ENCODE measurements at places on chromosomes 2 and 18.
A peak's percentile ranks its signal among the peaks of the same experiment; 100 is the strongest.

DNA sequence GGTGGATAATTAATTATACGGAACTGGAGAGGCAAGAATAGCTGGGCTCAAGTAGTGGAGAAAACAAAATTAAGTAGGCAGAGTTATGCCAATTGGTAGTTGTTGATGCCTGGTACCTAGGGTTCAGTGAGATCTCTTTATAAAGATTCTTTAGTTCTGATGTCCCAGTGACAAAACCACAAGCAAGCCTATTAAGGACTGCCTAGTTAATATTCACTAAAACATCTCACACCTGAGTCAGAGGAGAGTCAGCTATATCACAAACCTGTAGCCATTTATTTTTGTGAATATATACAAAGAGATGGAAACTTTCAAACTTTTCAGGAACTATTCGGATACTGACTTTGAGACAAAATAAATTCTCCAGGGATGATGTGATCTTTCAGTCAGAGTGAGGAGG lies 213.9 kb upstream of the CYP26B1 start:
- no peak for DNase-seq

- DNase-seq = no peak
These were observed 4.9 kb downstream of the GPR17 start for GRCh38 chr2:127650785-127651380.

DNA sequence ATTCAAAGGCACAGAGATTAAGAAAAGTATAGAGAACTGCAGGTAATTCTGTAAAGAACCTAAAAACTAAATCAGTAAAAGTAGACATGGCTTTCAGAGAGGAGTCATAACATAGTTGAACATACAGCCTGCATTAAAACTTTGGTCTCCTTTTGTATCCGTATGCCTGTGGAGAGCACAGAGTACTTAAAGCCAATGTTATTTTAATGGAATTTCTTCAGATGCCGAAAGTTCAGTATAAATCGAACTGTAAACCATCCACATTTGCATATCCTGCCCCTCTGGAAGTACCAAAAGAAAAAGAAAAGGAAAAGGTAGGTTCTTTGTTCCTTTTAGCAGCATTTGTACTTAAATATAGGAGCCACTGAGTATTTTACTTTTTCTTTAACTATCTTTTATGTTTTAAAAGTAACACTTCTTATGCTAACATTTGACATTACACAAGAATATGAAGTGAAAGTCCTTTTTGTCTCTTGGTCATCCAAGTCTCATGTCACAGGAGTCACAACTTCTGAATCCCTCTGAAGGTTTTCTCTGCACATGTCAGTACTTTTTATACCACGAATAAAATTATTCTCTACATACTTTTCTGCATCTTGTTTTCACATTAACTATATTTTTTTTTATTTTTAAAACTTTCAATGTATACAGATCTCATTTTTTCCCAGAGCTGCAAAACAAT lies 34.9 kb upstream of the ARMC9 start:
- DNase-seq = no peak

GRCh38 chr18:4454537-4455112 lies 482 bp downstream of the DLGAP1 start:
- no peak for DNase-seq

- DNase-seq = no peak
These were observed 15.0 kb downstream of the KANSL3 start for GRCh38 chr2:96623116-96623515.

GRCh38 chr18:3604498-3605408 lies 154.8 kb downstream of the TGIF1 start:
- peak; percentile 74 for DNase-seq

DNA sequence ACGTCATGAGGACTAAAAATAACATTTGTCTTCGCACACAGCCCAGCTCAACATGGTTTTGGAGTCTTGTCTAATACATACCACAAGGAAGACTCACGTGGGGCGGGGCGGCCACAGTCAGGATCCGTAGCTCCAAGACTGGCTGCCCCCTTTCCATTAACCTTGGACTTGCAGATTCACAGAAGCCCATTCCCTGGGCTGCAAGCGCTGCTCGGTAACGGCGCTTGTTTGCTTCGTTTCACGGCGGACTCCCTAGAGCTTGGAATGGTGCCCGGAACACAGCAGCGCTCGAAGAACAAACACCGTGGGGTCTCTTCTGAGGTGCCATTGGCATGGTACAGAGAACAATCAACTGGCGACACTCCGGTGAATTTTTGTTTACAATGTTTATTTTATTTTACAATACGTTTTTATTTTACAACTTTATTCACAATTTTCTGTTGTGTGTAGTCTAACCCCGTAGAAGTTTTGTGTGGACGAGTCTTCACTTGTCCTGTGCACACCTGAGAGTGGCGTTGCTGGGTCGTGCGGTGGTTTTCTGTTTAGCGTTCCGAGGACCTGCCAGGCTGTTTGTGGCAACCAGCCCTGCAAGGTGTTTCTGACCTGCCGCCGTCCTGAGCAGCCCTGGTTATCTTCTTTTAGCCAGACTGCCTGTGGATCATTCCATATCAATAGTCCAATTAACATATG lies 126.5 kb downstream of the GALR1 start:
- DNase-seq = no peak

- no peak for DNase-seq
These were observed 28.7 kb upstream of the SMIM21 start for GRCh38 chr18:75456199-75456631.

DNA sequence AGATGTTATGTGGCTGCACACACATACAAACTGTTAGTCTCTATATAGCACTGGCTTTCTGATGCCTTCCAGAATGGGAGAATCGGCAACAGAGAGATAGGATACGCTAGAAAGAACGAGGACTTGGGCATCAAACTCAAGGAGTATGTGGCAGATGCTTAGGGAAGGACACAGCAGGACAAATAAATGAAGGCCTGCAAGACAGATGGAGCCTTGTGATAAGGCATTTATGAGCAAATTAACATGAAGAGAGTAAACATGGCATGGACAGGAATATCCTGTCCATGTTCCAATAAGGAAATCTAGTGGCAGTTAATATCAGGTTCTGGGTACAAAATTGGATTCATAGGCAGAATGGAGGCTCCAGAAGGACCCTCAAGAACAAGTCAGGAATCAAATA lies 136.9 kb downstream of the SLC4A10 start:
- DNase-seq = no peak

GRCh38 chr2:181367906-181368435 lies 89.2 kb upstream of the ITGA4 start:
- no peak for DNase-seq

- no peak for DNase-seq
These were observed 51.6 kb downstream of the RRM2 start for GRCh38 chr2:10174173-10174572.

DNA sequence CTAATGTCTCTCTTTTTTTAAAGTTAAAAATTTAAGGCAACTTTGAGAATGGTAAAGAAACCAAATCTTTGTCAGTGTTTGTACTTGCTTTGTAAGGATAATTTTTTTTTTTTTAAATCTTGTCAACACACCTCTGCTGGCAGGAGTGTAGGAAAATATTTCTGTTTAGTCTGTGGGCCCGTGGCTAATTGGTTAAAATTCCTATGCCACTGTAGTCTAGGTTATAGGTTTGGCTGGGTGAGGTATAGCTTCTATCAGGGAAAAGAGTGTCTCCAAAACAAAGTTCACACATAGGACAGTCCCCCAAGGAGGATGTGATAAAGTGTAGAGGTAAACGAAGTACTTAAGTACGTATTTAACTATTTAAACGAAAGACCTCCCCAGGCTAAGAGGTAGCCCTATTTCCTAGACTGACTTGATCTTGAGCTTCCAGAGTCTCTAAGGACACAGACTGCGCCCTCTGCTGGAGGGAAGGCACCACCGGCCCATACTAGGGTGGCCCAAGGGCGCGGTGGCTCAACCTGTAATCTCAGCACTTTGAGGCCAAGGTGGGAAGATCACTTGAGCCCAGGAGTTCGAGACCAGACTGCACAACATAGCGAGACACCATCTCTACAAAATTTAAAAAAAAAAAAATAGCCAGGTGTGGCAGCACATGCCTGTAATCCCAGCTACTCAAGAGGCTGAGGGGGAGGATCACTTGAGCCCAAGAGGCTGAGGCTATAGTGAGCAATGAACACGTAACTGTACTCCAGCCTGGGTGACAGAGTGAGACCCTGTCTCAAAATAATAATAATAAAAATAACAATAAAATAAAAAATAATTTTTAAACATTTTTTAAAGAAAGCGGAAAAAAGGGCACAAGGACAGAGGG lies 8.9 kb downstream of the TEX44 start:
- peak; percentile 83 for DNase-seq

- no peak for DNase-seq
These were observed 31.6 kb upstream of the MREG start for GRCh38 chr2:216044883-216045486.

DNA sequence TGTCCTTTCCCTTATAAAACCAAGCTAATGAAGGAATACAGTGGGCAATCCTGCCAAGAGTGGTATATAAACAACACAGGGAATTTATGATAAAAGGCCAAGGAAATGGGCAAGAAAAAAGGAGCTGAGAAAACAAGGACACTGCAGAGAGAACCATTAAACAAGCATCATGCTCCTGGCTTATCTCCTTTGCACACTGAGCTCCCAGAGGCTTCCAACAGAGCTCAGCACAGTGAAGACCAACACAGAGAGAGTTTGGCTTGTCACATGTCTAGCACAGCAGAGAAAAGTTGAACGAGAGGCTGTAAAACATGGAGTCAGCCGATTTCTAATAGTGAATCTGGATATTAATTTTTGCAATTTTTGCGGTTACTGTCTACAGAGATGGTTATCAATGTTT lies 68.0 kb upstream of the KLF7 start:
- DNase-seq = no peak

DNA sequence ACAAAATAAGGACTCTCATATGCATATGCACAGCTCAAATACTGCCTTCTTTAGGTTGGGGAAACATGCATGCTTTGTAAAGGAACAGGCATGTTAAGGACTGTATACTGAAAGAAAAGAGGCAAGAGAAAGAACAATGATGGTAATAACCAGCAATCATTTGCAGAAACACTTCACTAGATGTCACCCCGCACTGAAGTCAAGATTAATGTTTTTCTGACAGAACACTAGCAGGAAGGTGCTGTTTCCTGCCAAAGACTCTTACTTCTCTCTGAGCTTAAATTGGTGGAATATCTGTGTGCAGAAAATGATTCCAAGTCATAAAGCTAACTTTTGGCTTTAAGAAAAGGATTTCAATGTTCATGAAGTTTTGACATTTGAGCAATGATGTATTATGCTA lies 19.3 kb upstream of the CSRNP3 start:
- no peak for DNase-seq

DNA sequence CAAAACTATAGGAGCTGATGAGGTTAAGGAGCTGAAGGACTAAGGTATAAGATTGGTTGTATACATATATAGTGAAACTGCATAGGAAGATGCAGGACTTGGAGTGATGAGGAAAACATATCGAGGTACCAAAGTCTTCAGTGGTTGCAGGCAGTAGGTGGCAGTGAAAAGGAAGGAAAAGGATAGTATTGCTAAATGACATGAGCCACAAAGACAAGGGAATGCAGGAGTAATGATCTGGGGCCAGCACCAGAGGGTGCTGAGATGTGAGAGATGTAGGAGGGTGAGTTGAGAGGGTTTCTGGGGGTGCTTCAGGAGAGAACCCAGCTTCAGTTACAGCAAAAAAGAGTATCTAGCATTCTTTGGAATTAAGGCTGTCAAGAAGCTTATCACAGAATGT lies 172.2 kb upstream of the MYO3B start:
- no peak for DNase-seq

GRCh38 chr2:64932371-64933216 lies 56.6 kb upstream of the SLC1A4 start:
- no peak for DNase-seq

DNA sequence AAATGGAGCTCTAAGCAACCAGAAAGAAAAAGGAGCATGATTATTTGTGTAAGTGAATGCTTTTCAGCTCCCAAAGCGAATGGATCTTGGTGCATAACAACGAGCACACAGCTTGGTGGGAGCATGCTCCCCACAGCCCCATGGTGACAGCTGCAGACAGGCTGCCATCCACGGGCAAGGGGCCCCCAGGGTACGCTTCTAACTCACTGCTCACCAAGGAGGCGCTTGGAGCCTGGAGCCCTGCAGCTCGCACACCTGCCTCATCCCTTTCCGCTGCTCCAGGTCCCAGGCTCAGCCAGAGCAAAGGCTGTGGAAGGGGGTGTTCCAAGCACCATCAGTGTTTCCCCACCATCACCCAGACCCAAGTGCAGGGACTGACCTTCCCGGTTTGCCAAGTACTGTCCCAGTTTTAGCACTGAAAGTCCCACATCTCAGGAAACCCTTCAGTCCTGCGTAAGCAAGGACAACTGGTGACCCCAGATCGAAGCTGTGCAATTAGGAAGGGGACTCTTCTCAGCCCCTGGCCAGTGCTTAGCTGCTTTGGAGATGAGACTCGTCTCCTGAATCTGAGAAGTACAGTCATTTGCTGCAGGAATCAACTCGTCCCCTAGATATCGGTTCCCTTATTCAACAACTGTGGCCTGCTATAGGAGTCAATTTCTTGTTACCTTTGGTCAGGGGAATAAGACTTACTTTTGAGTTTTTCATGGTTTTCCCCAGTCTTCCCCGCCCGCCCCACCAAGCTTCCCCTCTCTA lies 50.0 kb upstream of the ATG16L1 start:
- DNase-seq = no peak

DNA sequence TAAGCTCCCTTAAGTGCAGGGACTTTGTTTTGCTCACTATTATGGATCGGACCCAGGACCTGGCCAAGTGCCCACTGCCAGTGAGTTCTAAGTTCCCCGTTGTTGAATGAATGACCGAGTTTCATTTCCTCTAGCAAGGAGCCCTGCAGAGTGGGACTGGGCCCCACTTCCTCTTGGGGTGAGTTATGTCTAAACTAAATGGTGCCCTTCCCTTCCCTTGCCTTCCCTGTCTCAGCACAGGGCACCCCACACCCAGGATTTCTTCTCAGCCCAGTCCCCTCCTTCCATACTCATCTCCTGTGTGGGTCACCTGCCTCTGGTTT lies 195.3 kb upstream of the HS6ST1 start:
- peak; percentile 8 for DNase-seq

- no peak for DNase-seq
These were observed 37.1 kb downstream of the EVA1A start for GRCh38 chr2:75523313-75524275.

- no peak for DNase-seq
These were observed 104.0 kb downstream of the PRPF40A start for GRCh38 chr2:152613235-152613634.

GRCh38 chr2:177406182-177406581 lies 13.6 kb downstream of the AGPS start:
- DNase-seq = no peak

GRCh38 chr2:39119732-39120520 lies 925 bp downstream of the SOS1 start:
- peak; percentile 67 for DNase-seq

Data from CD4-positive, alpha-beta T cell treated with Interleukin-2 at 100 ng/mL for 4 hours (primary cell).